NCI-H2171 (cell line): ENCODE measurements at places on chromosomes 2 and 18.

DNA sequence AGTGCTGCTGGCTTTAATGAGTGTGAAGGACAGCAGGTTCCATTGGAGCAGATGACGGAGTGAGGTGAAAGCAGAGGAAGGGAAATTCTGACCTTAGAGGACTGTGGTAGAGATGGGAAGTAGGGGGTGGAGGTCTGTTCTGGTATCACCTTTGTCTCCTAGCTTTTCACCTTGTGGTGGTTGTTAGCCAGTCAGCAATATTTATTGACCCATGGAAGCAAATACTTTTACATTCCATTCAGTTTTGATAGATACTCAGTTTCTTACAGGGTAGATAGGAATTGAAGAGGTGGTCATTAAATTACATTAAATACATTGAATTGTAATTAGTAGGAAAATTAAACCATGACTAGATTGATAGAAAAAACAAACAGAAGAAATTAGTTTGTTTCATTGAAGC lies 180.1 kb downstream of the DIS3L2 start:
- no peak for DNase-seq

GRCh38 chr2:41031282-41031681 lies 579.4 kb upstream of the SLC8A1 start:
- DNase-seq, result no peak

DNA sequence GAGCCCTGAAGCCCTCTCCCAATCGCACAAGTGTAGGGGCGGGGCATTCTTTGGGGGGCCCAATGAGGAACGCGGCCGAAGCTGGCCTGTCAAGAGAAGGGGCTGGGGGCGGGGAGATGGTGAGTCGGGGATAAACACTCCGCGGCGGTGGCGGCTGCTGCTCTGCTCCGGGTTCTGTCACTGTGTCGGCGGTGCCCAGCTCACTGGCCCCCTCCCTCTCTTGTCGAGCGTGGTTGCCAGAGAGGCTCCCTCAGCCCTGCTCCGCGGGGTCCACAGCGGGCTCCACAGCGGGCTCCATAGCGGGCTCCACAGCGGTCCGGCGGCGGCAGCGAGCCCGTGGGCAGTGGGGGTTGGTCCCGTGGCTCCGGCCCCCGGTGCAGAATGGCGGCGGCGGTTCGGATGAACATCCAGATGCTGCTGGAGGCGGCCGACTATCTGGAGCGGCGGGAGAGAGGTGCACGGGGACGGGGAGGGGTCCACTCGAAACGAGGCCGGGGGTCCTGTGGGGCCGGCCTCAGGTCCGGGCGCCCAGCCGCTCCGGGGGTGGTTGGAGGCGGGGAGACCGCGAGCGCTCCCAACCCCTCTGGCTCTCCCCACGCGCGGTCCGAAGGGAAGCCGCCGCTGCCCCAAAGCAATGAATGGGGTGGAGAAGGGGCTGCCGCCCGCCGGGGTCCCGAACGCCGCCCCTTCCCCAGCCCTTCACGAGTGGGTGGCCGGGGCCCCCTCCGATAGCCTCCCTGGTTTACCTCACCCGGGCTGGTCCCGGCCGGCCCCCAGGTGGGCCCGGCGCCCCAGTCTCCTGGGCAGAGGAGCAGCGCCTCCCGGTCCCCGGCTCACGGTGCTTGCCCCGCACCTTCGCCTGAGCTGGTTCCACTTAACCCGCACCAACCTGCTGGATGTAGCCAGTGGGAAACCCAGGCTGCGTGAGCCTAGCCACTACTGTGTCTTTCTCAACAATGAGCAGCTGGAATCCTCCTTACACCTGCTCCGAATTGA lies at the start of gene MXD1:
Gene MXD1 (plus strand): TSS at position 160 of the 996 bp plus-strand sequence. CDS start 222 bp downstream, at position 382.
- DNase-seq, result no peak

GRCh38 chr2:165698444-165698884 lies 95.6 kb downstream of the GALNT3 start:
- peak; percentile 38 for DNase-seq
